Stimulated activated CD8-positive, alpha-beta memory T cell treated with anti-CD3 and anti-CD28 coated beads, Interleukin-4, amount 100 ng/mL, for 4 hours (primary cell): ENCODE measurements at places on chromosomes 7 and 10.

DNA sequence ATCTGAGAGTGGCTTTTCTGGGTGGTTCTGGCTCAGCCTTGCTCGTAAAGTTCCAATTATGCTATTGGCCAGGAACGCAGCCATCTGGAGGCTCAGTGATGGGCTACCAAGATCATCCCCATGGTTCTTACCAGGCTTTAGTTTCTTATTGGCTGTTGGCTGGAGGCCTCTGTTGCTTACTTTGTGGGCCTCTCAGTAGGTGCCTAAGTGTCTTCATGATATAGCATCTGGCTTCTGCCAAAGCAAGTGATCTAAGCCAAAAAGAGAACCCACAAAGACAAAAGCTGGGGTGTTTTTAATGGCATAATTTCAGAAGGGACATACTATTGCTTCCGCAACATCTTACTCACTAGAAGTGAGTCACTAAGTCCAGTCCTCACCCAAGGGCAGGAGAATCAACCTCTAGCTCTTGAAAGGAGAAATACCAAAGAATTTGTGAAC lies 132.0 kb upstream of the MDFIC start:
- DNase-seq, result no peak

- no peak for DNase-seq
Observed at GRCh38 chr7:80428161-80429054, 83.5 kb downstream of the GNAT3 start.

DNA sequence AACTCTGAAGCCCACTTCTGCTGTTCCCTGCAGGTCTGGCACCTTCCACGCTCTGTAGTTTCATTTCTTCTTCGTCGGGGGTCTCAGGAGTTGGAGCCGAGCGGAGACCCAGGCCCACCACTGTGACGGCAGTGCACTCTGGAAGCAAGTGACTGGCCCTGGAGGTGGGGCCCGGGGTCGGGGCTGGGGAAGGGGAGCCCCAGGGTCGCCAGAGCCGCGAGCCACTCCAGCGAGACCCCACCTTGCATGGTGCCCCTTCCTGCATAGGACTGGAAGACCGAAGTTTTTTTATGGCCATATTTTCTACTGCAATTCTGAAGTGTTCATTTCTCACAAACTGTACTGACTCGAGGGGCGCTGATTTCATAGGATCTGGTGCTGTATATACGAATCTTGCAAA lies 172.8 kb downstream of the CCDC3 start:
- DNase-seq, result no peak

- no peak for DNase-seq
Observed at GRCh38 chr10:78351809-78352208, 318.1 kb downstream of the RPS24 start.

GRCh38 chr10:112161757-112162518 lies 21.6 kb downstream of the GPAM start:
- no peak for DNase-seq

DNA sequence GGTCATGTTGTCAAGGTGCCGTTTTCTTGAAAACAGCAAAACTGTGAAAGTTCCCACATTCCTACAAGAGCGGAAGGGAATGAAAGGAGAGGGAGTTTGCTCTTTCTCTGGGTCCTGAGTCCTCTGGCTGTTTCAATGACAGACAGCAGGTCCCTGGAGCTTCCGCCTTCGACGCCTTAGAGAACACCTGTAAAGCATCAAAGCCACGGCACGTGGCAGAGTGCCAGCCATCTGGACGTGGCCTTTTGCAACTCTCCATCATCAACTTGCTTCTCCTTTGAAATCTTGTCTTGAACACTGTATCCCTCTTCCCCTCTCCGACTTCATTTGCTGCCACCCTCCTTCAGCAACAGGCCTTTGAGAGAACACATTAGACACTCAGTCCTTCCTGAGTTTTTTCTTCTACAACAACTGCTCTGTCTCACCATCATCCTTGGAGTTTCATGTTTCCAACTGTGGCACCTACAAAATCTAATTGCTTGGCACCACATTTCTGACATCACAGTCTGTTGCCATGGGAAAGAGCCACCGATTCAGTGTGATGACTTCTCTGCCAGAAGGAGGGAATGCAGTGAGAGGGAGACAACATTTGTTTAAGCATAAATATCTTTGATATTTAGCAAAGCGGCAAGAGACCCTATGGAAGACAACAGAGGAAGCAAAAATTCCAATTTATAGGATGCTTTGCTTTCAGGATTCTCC lies 204.9 kb upstream of the PTER start:
- no peak for DNase-seq

DNA sequence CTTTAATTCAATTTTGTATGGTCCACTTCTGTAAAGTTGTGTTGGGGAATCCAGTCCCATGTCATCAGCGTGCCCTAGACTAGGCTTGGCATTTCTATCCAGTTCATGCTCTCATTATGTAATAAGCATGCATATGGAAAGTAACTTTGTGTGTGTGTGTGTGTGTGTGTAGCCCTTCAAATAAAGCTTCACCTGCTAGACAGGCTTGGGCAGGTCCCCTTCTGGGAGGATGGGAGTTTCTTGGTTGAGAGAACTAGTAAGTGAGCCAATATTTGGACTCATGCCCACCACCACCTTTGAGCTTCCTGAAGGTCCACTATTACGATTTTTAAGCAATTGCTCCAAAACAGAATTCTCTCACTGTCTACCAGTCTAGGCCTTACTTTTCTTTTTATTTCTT lies 6.9 kb downstream of the BZW2 start:
- DNase-seq, result no peak

DNA sequence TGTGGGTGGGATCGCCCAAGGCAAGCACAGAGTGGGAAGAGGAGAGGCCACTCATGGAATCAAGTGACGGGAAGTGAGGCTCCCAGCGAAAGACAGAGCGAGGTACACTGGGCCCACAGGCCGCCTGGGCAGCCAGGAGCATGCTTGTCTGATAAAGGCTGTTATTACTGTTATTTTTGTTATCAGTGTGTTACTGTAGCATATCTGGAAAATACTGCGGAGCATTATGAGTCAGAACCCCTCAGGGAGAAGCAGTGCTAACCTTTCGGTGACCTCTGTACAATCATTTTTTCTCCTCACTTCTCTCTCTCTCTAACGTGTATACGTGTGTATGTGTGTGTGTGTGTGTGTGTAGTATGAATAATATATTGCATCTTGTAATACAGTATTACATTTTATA lies 3.8 kb upstream of the TCERG1L start:
- DNase-seq, result no peak

DNA sequence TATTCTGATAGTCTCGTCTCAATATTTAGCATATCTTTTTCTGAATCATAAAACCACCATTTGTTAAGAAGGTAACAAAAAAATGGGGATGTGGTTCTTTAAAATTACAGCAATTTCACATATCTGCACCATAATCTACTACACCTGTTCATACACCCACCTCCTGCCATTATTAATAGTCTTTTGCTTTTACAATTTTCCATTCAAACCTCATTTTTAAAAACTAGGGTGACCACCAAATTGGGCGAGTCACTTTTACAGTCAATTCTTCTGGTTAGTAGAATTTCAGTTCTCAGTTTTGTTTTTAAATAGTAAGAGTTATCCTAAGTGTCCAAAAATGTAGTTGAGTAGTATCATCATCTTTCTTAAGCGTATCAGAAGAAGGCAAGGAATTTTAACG lies 48.4 kb upstream of the GSAP start:
- DNase-seq, result no peak

DNA sequence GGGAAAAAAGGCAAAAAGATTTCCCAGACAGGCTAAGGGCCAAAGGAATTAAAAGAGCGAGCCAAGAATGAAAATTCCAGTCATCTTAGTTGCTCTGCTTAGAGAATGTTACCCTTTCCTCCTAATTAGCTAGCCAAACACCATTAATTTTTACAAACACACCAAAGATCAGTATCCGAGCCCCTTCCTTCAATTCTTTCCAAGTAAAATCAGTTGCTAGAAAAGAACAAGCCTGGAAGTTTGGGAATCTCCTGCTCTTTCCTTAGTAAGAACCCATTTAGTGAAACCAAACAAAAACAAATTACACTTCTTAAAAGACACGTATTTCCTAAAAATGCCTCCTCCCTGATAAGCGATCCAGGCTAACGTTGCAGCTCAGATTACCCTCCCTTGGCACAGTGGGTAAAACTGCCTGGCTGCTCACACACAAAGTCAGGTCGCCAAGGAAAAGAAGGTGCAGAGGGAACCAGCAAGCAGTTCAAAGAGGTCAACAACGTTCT lies 57.1 kb upstream of the ABLIM1 start:
- no peak for DNase-seq

- no peak for DNase-seq
Observed at GRCh38 chr10:67697724-67698131, 1.7 kb upstream of the CTNNA3 start.

GRCh38 chr7:137488038-137488437 lies 144.5 kb upstream of the PTN start:
- no peak for DNase-seq

GRCh38 chr10:47246406-47247147 lies 53.4 kb upstream of the GDF10 start:
- DNase-seq, result no peak

DNA sequence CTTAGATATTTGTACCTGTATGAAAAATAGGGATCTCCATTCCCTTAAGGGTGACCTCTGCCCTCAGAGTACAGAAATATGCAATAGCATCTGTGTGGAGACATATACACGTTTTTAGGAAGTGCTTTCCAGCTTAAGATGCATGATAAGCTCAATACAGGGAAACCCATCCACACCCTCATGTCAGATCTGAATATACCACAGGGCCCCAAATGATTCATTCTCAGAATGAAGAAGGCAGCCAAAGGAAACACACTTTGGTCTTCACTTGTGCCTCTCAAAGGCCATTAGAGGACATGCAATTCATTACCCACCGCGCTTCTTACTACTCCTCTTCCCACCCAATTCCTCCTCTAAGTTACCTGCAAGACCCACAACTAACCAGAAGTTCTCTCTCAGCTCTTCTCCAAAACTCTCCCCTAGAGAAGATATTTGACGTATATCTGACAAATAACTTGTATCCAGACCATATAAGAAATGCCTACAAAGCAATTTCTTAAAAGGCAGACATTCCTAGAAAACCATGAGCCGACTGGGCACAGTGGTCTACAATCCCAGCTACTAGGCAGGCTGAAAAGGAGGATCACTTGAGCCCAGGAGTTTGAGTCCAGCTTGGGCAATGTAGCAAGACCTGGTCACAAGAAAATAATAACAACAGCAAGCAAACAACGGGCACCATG lies 103.0 kb downstream of the OAT start:
- no peak for DNase-seq

- no peak for DNase-seq
Observed at GRCh38 chr7:78368771-78369170, 570.2 kb downstream of the PHTF2 start.

GRCh38 chr7:39033885-39034624 lies 56.3 kb downstream of the POU6F2 start:
- no peak for DNase-seq

DNA sequence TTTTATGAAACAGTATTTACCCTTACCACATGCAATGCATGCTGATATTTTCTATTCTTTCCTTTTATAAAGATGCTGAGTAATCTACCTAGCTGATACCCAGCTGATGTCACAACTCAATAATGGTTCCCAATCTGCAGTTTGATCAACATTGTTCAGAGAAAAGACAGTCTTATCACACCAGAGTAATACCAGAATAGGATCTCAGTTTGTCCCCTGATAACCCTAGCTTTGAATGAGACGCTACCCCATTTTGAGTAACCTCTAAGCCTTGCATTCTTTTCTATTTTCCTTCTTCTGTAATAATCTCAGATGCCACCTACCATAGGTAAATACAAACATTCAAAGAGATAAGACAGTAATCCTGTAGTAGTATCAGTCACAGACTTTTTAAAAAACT lies 99.6 kb upstream of the RELN start:
- DNase-seq, result no peak

DNA sequence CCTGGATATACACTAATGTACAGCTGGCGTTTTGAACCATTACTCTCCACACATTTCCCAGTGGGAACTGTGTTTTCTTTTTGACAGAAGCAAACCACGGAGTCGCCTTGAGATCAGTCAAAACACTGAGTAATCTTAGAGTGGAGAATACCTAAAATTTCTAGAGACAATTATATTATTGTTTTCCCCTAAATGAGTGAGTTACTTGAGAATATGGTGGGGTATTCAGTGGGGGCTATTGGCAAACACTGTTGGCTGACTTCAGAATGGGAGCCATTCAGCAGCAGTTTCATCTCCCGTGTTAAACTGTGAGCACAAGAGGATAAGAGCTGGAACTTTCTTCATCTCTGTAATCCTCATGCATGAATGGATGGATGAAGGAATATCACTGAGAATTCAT lies 6.2 kb downstream of the IL2RA start:
- no peak for DNase-seq

DNA sequence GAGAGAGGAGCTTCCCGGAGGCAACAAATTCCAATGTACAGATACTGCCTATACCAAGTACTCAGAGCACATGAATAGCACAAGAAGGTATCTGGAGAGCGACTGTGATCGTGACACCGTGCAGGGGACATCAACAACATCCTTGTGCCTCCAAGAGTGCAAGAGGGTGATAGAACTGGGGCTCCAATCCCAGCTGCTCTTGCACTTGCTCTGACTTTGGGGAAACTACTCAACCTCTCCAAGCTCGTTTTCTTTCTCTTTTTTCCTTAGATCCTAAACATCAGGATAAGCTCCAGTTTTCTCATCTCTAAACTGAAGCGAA lies 12.1 kb downstream of the RFC2 start:
- no peak for DNase-seq

GRCh38 chr10:79084012-79084971 lies 15.5 kb downstream of the ZMIZ1 start:
- no peak for DNase-seq

- no peak for DNase-seq
Observed at GRCh38 chr10:116670706-116671105, 50.0 kb downstream of the PNLIPRP2 start.

DNA sequence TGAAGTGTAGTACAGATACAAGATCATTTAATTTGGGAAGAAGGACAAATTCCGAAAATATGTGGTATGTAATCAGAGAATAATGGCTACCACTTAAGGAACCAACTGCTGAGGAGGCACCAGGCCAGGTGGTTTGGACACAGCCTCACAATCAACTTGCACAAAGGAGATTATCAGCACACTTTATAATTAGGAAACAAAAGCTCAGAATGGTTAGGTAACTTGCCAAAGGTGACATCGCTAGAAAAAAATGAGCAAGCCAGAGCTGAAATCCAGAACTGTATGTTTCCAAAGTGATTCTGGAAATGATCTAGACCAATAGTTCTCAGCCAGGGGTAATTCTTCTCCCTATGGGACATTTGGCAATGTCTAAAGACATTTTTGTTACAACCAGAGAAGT lies 36.6 kb downstream of the ERCC6 start:
- DNase-seq, result no peak

DNA sequence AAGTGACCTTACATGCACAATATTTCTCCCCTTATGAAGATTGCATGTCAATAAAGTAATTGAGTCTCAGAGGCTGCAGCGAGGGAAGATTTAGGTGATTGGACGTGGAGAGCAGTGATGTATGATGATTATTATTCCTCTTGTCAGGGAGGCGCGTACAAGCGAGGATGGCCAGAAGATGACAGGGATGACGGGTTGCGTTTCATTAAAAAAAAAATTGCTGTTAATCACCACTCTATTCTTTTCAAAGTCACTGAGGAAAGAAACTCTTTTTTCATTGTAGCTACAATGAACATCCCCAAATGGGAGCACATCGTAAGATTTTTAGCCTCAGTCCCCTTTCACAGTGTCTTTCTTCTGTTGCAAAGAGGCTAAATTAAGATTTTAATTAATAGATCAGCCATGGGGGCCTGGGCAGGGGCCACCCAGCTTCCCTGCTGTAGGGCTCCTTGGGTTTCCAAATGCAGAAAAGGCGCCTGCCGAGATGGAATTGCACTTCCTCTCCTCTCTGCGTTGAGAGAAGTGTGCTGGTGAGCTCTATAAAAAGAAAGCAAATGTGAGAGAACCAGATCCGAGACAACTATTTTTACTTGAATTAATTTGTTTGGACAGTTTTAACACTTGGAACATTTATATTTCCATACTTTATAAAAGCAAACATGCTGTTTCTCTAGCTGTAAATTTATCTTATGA lies 998.1 kb downstream of the LRMDA start:
- no peak for DNase-seq
